ENCODE measurements at places on chromosomes 16 and 17.

- DNase-seq, result no peak
Observed at GRCh38 chr16:86664522-86665318, 86.4 kb downstream of the FOXL1 start.

DNA sequence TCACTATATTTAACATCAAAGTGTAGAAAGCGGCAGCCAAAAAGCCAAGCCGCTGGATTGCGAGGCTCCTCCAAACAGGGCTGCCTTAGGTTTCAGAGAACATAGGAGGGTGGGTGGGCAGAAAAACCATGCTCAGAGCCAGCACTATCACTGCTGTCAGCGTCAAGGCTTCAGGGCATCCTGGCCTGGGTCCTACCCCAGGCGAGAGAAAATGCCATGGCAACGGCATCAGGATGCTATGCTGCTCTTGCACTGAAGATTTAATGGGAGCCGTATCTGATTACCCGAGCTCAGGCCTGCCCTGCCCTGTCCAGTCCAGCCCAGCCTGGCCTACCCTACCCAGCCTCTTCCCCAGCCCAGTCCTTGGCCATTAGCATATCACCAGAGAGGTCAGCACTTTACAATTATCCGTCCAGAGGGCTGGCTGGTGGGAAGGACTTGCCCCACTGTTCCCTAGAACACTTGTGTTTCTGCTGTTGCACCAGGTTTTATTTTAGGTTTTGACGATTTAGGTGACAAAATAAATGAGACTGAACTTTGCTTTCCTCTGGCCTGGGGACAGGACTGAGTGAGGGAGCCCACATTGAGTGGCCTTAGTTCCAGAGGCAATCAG, 61.1 kb downstream of the TOM1L2 start:
- DNase-seq, result no peak

DNA sequence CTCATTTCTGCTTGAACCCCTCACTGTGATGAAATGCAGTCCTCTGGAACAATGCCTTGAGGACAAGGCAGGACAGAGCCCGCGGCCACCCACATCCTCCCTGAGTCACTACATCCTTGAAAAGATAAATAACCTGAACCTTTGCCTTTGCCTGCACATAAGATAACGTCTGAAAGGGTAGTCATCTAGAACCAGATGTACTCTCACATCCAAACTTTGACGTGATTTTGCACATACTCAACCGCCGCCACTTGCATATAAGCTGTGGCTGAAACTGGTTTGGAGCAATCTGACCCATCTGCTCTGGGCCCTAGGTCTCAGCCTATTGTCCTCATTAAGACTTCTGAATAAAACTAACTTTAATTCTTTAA, 252.1 kb downstream of the PHKB start:
- DNase-seq, result no peak

DNA sequence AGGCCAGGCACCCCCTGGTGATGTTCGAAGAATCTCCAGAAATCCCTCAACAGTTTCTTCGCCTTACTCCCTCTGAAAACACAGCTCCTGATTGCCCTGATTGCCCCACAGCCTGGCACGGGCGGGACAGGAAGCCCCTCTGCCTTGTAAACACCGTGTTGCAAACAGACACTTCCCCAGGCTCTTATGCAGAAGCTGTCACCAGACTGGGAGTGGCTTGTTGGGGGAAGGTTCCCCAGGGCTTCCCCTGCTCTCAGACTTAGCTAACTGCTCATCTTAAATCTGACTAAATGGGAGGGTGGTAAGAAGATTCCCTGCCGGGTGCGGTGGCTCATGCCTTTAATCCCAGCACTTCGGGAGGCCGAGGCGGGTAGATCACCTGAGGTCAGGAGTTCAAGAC, 11.2 kb downstream of the PIK3R5 start:
- DNase-seq, result no peak

DNA sequence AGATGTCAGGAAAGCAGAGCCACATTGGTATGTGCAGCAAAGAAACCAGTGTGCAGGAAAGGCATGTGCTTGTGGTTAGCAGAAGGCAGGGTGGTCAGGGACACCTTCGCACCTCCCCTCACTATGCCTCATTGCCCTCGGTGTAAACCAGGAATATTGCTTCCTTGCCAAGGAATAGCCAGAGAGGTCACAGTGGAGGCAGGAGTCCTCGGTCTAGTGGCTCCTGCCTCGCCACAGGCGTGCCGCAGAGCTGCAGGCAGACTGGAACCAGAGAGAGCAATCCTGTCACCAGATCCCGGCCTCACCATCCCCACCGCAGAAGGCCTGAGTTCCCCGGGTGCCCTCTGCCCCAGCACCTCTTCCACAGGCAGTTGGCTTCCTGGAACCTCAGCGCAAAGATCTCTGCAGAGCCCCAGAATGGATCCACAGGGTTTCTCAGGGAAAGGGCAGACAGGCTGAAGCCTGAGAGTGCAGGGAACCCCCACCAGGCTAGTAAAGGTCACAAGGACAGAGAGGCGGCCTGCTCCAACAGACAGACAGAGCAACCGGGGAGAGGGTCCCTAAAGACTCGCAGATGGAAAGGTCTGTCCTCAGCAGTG, 21.6 kb downstream of the CCDC182 start:
- DNase-seq, result no peak

DNA sequence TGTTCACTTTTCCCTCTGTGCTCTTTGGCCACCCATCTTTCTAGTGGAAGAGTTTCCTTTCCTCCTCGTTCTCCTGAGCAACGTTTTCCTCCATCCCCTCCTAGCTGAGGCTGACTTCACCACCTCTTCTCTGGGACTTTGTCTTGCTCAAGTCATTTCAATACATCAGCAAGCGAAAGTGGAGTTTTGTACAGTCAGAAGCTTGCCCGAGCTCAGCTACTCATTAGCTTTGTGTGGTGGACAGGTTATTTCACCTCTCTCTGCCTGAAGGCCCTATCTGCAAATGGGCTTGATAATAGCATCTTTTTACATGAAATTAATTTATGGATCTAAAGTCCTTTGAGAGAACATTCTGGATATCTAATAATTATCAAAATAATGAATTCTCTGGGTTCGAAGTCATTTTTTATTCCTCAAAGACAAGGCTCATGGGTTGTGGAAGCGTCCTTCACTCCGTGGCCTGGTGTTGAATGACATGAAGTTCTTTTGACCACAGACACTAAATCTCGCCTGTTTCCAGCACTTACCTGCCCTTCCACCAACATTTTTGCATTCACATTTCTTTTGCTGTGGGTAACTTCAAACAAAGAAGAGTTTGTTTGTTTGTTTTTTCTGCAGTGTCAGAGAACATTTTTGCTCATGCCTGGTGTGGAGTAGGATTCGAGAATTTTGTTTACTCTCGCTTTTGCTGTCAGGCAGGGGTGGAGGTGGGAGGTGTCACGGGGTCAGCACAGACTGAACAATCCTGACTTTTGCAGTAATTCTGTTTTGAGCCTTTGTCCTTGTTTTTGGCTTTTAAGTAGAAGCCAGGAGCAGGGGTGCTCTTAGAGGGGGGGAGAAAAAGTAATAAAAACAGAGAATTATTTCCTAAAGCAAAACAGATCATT, 155.0 kb upstream of the CACNG5 start:
- DNase-seq, result no peak

GRCh38 chr17:28963841-28964240, 12.5 kb upstream of the PHF12 start:
- no peak for DNase-seq

DNA sequence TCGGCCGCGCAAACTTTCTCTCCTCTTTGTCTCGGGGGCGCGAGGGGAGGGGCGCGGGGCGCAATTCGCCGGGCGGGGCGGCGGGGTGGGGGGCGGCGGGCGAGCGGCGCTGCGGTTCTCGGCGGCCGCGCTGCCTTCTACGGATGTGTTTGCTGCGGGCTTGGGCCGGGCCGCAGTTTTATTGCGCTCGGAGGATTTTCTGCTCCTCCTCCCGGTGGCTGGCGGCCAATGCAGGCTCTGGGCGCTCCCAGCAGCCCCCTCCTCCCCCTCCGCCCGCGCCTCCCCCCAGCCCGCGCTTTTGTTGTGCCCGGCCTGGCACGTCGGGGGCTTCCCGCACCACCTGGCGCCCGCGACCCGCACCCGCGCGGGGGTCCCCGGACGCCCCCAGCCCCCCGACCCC, at the start of gene TIMP2:
Gene TIMP2, minus strand, starts transcription at position 154 of the 400 bp plus-strand sequence. CDS start 299 bp downstream, outside the sequence.
- DNase-seq, result no peak

DNA sequence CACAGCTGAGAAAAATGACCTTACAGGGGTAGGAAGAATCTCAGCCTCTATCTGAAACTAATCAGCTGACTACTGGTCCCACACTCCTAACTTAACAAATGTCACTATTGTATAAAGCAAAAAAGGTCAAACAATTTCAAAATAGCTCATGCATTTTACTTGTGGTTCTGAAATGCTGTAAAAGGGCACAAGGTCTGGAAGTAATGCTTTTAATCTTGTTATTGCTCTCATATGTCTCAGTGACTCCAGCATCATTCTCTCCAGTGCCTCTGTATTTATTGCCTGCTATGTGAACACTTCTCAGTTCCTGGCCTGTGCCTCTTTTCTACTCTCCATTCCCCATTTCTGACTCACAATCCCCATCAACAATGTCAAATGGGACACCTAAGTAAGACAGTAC, 937.7 kb downstream of the CDH11 start:
- DNase-seq, result no peak

- DNase-seq, result no peak
Observed at GRCh38 chr16:20897253-20897897, 2.8 kb downstream of the DCUN1D3 start.

DNA sequence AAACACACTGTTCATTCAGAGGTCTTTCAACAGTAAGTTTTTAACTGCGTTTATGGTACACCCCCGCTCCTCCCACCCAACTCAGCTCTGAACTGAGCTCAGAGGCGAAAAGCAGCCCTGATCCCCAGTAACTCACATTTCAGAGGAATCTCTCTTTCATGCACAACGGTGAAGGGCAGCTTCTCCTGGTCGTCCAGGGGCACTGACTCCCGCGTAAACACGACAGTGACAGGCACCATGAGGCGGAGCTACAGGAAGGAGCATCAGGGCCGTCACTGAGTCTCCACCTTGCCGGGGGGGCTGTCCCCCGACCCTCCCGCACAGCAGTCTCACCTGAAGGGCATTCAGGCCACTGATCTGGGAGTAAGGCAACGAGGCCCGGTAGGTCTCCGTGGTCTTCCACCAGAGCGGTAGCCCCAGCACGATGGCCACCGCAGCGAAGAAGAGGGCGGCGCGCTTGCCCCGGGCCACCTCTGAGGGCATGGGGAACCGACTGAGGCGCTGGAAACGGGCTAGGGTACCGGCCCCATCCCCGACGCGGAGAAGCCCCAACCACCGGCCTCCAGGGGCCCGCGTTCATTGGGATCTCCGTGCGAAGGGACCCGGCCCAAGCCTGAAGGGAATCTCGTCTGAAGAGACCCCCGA, 486 bp downstream of the PIGS start:
- no peak for DNase-seq

DNA sequence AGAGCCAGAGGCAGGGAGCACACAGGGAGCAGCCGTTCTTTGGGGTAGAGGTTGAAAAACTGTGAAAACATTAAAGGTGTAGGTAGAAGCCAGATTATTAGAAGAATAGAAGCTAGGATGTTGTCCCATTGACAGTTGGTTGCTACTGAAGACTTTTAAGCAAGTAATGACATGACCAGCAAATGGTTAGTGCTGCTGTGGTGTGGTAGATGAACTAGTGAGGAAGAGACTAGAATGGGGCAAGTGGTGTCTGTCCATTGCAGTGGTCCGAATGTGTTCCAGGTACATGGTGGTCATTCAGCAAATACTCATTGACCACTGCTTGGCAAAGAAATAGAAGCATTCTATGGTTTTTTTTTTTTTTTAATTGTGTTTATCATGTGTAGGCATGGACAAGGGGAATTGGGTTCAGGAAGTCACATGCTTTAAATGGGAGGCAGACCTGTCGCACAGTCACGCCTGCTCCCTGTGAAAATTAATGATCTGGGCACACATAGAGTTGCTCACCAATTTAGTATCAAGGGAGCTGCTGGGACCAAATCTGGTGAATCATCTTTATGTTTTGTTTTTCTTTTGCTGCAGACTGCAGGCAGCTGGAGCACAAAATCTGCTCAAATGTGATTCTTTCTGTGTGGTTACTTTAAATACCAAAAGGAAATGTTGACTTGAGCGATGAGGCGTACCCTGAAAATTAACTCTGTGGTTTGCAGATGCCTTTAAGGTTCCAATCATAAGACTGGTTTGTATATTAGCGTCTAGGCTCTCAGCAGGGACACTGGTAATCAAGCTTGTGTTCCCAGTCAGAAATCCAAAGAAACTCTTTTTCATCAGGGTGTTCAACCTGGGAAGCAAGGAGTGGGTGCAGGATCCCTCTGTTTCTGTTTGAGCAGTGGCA, 30.7 kb downstream of the YPEL2 start:
- no peak for DNase-seq

DNA sequence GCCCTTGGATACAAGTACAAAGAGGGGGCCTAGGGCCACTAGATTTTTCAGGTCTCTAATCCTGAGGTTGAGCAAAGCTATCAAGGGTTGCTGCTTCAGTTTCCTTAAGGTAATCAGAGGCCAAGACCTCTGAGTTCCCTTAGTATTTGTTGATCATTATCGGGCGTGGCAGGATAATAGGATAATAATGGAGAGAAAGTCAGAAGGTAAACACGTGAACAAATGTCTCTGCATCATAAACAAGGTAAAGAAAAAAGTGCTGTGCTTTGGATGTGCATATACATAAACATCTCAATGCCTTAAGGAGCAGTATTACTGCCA, 41.5 kb upstream of the YPEL2 start:
- no peak for DNase-seq

DNA sequence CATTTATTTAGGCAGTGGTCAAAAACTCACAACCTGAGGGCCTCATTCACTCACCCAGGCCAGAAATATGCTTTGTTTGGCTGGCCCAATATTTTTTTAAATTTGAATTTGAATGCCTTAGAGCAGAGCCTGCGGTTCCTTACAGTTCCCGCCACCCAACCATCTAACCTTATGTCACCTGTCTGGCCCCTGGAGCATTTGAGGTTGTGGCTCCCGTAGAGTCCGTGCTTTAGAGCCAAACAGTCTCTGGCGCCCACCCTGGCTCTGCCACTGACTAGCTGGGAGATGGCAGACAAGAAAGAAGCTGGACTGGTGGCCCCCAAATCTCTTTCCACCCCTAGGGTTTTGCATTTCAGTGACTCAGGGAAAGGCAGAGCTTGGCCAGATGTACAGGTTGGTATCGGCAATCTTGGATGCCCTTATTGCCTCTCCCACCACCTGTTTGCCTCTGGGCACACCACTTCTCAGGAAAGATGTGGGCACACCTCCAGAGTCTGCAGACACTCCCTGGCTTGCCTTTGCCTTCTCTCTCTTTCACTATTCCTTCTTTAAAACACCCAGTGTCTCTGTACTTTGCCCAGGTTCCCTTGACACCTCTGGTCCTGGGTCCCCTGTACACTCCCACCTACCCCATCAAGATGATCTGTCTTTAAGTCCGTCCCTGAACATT, 1.9 kb upstream of the MAP3K14 start:
- DNase-seq, result no peak

GRCh38 chr16:85036236-85037049, 8.8 kb downstream of the KIAA0513 start:
- DNase-seq, result no peak

DNA sequence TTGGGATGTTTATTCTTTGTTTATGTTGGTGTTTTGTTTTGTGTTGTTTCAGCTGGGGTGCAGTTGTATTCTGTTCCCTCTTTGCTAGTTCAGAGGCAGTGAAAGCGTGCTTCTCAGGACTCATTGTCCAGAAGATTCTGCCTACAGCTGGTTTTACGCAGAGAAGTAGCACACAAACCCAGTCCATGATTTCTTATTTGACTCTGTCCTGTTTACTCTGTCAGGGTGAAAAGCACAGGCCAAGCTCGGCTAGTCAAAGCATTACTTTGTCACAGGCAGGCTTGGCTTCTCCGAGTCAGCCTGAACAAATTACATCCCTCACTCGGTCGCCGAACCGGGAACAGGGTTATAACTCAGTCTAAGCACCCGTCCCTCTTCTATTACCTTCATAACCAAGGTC, 435.0 kb downstream of the MAF start:
- DNase-seq, result peak; percentile 46

Data from DMS153 (cell line).